Activated T-cell treated with anti-CD3 and anti-CD28 coated beads, Interleukin-2, amount 50 U/mL, for 48 hours (primary cell): ENCODE measurements at places on chromosomes 7 and 10.

- no peak for DNase-seq
Observed at GRCh38 chr7:79451580-79451979, 1.9 kb downstream of the MAGI2 start.

- no peak for DNase-seq
Observed at GRCh38 chr7:21544715-21545114, 1.9 kb downstream of the DNAH11 start.

DNA sequence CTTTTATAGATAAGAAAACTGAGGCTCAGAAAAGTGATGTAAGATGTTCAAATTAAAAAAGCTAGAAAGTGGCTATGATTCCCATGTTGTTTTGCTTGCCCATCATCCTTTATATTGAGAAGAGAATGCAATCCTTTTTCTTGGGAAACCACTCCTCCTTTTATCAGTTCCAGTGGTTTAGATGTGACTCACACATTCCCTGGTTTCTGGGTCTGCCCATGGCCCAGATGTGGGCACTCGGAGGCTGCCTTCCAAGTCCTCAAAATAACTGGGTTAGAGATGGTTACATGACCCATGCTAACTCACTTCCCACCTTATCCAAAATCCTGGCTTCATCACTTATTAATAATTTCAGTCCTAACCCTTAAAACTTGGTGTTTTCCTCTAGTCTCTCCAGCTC lies 550.0 kb downstream of the MDFIC start:
- DNase-seq = no peak

GRCh38 chr7:29156907-29157452 lies 10.6 kb upstream of the CPVL start:
- no peak for DNase-seq
